SJCRH30 (cell line): ENCODE measurements at places on chromosomes 3 and 15. TPM values are rescaled to one million over a fixed set of nuclear protein-coding genes. Genes with fewer than 3 reads are reported as not detected.

BLOC1S6 gene
- total RNA-seq: 70.2 and 70.9 TPM in 2 replicates

SH2D7 gene
- 0.08 and 0.36 TPM in 2 replicates for total RNA-seq

FSTL1 gene
- 148 and 164 TPM in 2 replicates for total RNA-seq

TMEM207 gene
- not detected in 2 replicates for total RNA-seq

ZNF774 gene
- 1.1 and 1.8 TPM in 2 replicates for total RNA-seq

GRCh38 chr3:131704098-131704497, 201.3 kb upstream of the MRPL3 start:
- DNase-seq: no peak
